ENCODE measurements at places on chromosomes 6 and 20.
A peak's percentile ranks its signal among the peaks of the same experiment; 100 is the strongest.

DNA sequence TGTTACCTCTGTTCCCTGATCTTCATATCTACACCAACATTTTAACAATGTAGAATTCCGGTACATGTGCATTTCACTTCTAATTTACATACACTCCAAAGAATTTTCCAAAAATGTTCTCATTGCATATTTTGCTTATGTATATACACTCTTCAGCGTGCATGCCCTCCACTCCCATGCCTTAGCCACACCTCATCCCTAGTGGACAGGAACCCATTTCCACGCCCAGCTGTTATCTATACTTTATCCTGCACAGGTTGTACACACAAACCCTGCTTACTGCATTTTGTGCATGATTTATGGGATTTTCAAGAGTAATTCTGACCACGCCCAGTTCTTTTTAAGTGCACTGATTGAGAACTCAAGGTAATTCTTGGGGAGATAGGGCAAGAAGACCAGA lies 102.4 kb downstream of the TFAP2C start:
- DNase-seq, result no peak

GRCh38 chr6:16043171-16044135 lies 85.4 kb upstream of the MYLIP start:
- DNase-seq, result no peak

GRCh38 chr6:28212510-28213212 lies 12.4 kb upstream of the ZSCAN9 start:
- DNase-seq, result peak; percentile 88

GRCh38 chr6:18976091-18976490 lies 588.9 kb downstream of the RNF144B start:
- DNase-seq, result no peak

DNA sequence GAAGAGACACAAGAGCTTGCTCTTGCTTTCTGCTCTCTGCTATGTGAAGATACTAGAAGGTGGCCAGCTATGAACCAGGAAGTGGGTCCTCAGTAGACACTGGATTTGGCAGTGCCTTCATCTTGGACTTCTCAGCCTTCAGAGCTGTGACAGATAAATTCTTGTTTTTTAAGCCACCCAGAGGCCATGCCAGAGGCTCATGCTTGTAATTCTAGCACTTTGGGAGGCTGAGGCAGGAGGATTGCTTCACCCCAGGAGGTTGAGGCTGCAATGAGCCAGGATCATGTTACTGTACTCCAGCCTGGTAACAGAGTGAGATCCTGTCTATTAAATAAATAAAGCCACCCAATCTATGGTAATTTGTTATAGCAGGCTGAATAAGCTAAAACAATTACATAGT lies 185.5 kb upstream of the SALL4 start:
- DNase-seq, result no peak

Measured in HS-27A (cell line).